AG09309 (cell line): ENCODE measurements at places on chromosomes 13 and 19.

- DNase-seq, result no peak
Measured at GRCh38 chr19:57434386-57435061, 601 bp upstream of the ZNF749 start.

GRCh38 chr13:109628251-109628699, 158.1 kb downstream of the IRS2 start:
- peak; percentile 52 for DNase-seq

- no peak for DNase-seq
Measured at GRCh38 chr13:90627813-90628212, 719.7 kb upstream of the MIR17HG start.

GRCh38 chr13:76730220-76730619, 156.0 kb downstream of the KCTD12 start:
- DNase-seq, result no peak

- DNase-seq, result peak; percentile 59
Measured at GRCh38 chr19:28961772-28962500, 251.0 kb downstream of the UQCRFS1 start.

GRCh38 chr19:30228113-30228834, 143.9 kb upstream of the ZNF536 start:
- no peak for DNase-seq
